ENCODE measurements at places on chromosomes 5 and 9.
A peak's percentile ranks its signal among the peaks of the same experiment; 100 is the strongest.

DNA sequence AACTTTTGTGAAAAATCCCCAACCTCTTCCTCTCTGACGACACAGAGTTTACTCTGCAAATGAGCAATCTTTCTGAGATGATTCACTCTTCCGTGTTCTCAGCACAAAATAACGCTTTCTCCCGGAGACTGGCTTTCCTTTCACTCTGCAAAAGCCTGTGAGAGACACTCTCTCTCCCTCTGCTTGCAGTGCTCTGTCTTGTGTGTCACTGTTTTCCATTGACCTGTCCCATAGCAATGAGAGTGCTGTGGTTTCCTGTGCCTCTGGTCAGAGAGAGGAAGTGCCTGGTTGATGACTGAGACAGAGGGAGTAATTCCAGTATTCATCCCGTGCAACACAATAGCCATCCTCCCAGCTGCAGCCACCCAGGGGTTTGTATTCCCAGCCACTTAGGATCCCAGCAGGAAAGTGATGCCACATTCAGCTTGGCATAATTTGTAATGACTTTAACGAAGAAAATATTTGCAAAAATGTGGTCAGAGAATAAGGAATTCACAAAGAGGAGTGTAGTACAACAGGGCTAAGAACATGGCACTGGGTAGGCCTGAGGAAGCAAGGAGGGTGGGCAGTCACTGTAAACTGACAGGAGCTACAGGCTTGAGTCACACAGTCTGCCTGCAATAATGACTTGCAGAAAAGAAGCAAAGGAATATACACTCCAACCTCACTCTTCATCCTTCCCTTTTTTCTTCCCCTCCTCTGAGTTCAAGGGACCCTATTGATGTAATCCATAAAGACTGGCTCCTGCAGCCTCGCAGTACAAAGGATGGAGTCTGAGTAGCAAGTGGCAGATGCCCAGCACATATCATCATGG, 463.5 kb upstream of the RGMB start:
- DNase-seq: peak; percentile 93

- DNase-seq: no peak
Measured at GRCh38 chr9:104861397-104861796, 66.6 kb downstream of the ABCA1 start.

DNA sequence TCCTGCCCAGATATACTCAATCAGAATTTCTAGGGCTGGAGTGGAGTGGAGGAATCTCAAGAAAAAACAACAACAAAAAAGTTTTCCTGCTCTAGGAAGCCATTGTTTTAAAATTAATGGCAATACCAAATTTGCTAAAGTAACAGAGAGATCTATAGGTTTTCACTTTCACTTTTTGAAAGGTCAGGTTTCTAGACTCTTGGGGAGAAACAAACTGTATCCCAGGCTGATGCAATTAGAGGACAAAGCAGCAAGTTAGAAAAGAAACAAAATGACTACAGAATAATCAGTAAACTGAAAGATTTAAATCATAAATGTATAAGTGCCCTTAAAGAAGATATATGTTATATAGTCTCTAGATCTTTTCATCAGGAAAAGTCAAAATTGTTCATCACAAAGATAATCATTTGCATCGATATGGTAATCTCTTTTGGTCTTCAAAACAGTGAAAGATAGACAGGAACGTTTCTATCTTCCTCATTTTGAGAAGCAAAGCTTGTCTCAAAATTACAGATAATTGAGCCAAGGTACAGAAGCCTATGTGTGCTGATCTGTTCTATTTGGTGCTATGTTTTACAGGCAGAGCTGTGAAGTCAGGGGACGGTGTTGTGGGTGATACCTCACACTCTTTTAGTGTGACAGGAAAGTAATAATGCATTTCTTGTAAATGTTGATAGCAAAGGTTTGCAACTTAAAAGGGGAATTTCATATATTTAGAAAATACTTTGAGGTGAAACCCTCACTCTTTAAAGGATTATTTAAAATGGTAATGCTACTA, 1746.6 kb upstream of the C9orf72 start:
- DNase-seq: no peak

- no peak for DNase-seq
Measured at GRCh38 chr9:14417237-14417636, 103.3 kb upstream of the NFIB start.

DNA sequence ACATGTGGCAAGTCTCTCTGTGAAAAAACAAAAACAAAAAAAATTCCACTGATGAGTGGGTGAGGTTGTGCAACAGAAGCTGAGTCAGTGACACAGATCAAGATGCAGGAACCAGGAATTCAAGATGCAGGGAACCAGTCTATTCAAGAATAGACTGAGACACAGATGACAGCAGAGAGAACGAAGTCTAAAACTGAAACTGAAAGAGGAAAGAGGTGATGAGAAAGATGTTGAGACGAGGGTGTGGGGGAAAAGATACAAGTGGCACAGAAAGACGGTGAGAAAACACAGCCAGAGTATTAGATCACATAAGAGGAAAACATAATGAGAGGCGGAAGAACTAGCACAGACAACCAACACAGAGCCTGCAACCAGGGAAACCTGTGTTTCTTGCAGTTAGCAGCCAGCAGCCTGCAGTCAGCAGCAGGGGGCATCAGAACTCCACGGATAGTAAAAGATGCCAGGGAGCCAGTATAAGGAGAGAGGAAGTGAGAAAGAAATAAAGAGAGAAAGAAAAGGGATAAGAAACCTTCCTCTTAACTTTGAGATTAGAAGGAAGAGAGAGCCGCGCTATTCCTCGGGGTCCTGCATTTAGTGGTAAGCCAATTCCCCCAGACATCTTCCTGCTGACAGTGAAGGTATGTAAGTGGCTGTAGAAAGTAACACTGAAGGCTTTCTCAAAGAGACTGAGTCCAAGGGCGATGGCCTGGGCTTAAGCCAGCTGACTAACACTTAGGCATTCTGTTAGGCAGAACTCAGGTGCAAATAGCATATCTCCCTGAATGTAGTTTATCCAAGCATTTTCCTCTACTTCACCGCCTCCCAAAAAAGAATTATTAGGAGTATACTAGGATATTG, 79.0 kb downstream of the TLR4 start:
- DNase-seq: peak; percentile 20

DNA sequence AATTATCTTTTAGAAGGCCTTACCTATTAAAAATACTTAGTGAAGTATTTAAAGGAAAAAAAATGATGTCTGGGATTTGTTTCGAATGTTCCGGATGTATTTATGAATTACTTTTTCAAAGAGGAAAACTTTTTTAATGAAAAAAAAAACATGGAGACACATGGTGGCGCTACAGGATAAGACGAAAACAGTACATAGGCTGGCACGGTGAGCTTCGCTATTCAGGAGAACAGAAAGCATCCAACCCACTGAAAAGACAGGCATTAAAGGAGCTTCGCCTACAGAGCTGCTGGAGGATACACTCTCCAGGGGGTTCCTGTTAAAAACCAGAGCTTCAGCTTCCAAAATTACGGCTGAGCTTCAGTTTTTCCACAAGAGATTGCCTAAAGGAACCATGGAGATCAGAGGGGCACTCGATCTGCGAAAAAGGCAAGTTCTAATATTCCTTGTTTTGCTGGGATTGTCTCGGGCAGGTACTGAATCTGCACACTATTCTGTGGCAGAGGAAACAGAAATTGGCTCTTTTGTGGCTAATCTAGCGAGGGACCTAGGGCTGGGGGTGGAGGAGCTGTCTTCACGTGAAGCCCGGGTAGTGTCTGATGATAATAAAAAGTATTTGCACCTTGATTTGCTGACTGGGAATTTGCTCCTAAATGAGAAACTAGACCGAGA, at the start of gene PCDHB14:
PCDHB14 (plus strand) TSS at position 232 of the 672 bp plus-strand sequence; CDS start at position 395, 163 bp downstream.
- no peak for DNase-seq

DNA sequence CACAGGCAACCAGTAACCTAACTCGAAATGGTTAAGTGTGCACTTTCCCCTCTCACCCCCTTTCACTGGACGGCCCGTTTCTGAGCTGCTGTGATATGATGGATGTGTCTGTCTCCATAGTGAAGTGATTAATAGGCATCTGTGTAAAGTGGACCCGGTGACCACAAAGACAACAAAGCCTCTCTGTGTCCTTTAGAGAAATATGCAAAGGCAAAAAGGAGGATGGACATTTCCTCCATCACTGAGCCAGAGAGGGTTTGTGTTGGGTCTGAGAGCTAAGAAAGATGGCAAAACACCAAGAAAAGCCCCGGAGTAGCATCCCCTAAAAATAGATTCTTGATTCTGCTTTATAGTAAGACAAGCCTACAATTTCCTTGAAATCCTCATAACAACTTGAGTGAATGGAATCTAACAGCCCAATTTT, 120.6 kb downstream of the SEMA6A start:
- no peak for DNase-seq

- DNase-seq: no peak
Measured at GRCh38 chr5:160423099-160423498, 1.4 kb downstream of the PTTG1 start.

DNA sequence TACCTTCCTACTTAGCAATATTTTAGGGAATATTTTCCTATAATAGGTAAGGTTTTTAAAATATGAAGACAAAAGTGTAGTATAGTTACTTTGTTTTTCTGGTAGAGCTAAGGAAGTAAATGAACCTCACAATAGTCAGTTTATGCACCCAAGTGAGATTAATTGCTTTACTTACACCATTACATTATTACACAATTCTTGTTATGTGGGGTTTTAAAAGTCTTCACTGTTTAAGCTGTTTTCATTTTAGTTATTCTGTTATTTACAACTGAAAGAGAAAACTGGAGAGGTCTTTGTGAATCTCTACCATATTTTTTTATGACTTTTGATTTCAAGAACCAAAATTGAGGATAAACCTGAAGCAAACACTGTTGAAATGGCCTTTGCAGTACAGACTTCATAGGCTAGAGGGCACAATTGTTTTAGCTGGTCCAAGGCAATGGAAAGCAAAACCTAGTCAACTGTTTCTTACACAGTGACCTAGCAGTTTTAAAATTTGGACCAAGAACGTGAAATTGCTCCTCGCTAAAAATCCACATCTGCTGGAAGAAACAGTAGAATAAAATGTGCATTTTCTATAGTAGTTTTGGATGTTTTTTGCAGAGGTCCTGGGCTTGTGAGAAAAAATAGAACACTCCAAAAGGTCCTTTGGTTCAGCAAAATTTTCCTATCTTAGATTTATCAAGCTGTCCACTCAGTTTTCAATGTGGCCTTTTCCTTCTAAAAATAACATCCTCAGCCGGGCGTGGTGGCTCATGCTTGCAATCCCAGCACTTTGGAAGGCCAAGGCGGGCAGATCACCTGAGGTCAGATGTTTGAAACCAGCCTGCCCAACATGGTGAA, 66.4 kb upstream of the FER start:
- peak; percentile 20 for DNase-seq

DNA sequence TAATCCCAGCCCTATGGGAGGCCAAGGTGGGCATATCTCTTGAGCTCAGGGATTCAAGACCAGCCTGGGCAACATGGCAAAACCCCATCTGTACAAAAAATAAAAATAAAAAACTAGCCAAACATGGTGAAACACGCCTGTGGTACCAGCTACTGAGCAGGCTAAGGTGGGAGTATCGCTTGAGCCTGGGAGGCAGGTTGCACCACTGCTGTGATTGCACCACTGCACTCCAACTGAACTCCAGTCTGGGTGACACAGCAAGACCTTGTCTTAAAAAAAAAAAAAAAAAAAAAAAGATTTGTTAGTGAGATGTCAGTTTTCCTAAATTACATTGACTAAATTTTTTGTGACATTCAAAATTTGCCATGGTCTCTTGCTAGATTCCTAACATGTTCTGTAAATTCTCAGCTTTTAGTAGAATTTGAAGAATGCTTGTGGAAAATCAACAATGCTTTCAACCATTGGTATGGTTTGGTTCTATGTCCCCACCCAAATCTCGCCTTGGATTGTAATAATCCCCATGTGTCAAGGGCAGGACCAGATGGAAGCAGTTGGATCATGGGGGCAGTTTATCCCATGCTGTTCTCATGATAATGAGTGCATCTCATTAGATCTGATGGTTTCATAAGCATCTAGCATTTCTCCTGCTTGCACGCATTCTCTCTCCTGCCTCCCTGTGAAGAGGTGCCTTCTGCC, 236.1 kb downstream of the ARRDC3 start:
- no peak for DNase-seq

- no peak for DNase-seq
Measured at GRCh38 chr5:73908395-73908794, 282.4 kb downstream of the ARHGEF28 start.

GRCh38 chr9:27129221-27129620, 20.2 kb downstream of the TEK start:
- no peak for DNase-seq

DNA sequence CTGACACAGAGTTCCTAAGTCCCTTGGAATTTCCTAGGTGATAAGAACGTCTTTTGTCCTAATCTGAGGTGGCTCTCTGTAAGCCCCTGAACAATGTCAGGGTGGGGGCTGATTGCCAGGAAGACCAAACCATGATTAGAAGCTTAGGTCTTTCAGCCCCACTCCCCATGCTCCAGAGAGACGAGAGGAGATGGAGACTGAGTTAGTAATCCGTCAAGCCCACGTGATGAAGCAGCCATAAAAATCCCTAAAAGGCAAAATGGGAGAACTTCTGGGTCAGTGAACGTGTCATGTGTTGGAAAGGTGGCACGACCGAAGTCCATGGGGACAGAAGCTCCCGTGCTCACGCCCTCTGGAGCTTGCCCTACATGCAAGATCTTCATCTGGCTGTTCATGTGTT, 85.6 kb downstream of the RAD23B start:
- DNase-seq: no peak

- DNase-seq: no peak
Measured at GRCh38 chr5:13510616-13511015, 433.9 kb downstream of the DNAH5 start.

DNA sequence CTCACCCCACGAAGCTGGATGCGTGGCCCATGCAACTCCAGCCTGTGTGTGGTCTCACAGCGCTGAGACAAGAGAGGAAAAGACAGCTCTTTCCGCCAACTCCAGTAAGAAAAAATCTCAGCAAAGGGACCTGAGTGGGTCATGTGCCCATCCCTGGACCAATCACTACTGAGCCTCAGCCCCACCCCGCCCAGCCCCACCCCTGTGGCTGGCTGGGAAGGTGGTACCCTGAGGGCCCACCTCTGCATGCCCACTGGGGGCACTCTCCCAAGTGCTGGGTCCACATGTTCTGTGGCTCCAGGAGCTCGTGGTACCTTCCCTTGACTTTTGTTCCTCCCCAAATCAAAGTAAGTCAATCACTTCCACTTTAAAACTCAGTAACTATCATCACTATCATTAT, 105.1 kb upstream of the SMIM23 start:
- no peak for DNase-seq

GRCh38 chr5:35082530-35082929, 34.8 kb upstream of the AGXT2 start:
- DNase-seq: no peak

All from pulmonary artery endothelial cell (primary cell).